Activated CD4-positive, alpha-beta T cell treated with anti-CD3 and anti-CD28 coated beads, Interleukin-2, amount 50 U/mL, for 24 hours (primary cell): ENCODE measurements at places on chromosomes 16 and 17.

GRCh38 chr17:38507436-38507835, 79.2 kb downstream of the ARHGAP23 start:
- no peak for DNase-seq

DNA sequence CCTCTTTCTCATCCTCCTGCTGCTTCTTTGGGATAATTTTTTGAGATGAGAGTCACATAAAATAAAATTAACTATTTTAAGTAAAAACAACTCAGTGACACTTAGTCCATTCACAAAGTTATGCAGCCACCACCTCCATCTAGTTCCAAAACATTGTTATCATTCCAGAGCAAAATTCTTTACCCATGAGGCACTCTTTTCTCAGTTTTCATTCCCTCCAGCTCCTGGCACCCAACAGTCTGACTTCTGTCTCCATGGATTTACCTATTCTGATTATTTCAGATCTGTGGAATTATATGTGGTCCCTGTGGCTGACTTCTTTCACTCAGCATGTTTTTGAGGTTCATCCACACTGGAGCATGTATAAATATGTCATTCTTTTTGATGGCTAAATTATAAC, 239.9 kb upstream of the DYNLRB2 start:
- DNase-seq: no peak

DNA sequence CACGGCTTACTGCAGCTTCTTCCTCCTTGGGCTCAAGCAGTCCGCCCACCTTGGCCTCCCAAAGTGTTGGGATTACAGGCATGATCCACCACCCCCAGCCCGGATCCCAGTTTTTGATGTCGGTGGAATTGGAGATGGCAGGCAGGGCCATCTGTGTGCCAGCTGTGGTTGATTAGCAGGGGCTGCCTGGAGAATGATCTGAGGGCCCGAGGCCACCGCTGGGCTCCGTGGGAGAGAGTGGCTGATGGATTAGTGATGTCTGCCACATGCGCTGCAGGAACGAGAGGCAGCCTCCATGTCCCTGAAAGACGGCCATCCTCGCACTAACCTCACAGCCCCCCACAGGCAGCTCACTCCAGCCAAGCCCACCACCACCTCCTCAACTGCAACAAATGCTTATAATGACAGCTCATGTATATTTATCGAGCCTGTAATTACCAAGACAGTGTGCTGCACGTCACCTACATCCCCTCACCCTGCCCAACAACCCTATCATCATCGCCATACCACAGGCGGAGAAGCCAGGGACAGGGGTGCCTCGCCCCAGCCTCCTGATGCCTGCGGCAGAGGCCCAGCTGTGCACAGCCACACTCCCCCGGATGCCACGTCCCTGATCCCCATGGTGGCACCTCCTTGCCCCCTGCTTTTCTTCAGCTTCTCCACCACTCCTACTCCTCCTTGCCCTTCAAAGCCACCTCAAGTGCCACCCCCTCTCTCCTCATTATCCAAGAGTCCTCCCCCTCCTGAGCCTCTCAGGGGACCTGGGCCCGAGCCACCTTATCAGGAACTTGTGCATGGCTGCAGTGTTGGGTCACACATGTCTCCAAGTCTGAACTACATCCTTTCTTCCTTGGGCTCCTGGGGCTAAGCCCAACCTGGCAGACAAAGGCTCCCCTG, 33.2 kb downstream of the ACTG1 start:
- DNase-seq: no peak

GRCh38 chr17:2338315-2338657, 985 bp downstream of the SGSM2 start:
- no peak for DNase-seq

DNA sequence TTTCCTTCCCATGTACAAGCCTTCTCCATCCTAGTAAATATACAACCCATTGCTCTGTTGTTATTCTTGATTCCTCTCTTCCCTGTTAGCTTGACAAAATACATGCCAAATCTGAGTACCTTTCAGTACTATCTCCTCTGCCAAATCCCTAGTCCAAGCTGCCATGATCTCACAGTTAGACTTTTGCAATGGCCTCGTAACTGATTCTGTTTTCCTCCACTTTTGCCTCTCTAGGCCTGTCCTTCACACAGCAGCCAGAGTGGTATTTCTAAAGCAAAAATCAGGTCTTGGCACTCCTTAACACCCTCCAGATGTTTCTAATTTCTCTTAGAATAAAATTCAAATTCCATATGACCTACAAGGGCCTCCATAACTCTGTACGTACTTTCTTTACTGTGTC, 153.0 kb upstream of the RBL2 start:
- DNase-seq: no peak

DNA sequence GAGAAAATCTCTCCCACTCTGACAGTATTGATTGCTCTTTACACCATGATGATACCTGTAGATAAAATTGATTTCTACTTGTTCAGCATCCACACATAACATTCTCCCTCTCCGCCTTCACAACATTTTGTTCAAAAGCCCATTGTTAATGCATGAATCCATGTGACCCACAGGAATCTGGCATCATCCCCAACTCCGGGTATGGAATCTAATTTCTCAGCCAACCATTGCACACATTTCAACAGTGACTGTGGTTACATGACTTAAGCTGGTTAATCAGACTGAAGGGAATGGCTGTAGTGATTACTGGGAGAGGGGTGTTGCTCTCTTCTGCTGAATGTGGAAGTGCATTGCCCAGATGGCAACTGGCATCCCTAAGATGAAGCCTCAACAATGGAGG, 161.4 kb upstream of the C16orf82 start:
- no peak for DNase-seq
